ENCODE measurements at places on chromosomes 12 and 14. TPM values are rescaled to one million over a fixed set of nuclear protein-coding genes. Genes with fewer than 3 reads are reported as not detected.
A peak's percentile ranks its signal among the peaks of the same experiment; 100 is the strongest.

The EMP1 gene
- 1,972 TPM for total RNA-seq

DNA sequence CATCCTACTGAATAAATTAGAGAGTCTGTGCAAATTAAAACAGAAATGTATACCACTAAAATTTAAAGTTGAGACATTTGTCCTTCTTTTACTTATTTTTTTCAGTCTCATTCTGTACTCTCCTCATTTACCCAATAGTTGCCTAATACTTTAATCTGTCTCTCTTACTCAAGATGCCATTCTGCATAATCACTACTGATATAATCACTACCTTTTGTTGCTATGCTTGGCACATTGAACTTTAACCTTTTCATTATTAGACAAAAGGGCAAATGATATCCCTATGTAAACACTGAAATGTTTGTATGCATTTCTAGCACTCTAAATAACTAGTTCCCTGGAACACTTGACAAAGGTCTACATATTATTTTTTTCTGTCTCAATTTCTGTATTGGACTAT lies 1108.3 kb upstream of the FLRT2 start:
- ATAC-seq = peak; percentile 75

The CLMN gene
- 9.6 TPM for total RNA-seq

DNA sequence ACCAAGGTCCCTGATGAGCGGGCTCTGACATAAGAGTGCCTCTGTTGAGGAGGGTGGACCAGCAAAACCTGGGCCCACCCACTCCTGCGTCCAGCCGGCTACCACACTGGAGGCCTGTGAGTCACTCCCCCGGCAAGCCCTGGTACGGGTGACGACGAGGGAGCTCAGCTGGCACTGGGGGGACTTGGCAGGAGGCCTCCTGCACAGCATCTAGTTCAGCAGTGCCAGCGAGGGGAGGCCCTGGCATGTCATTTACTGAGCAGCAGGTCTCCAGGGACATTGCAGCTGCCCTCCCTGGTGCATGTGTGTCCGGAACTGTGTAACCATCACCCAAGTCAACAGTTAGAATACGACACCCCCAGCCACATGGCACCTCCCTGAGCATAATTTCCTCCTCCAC lies 24.4 kb downstream of the CD9 start:
- ATAC-seq = no peak

The MEG3 gene
- 7.4 TPM for total RNA-seq

DNA sequence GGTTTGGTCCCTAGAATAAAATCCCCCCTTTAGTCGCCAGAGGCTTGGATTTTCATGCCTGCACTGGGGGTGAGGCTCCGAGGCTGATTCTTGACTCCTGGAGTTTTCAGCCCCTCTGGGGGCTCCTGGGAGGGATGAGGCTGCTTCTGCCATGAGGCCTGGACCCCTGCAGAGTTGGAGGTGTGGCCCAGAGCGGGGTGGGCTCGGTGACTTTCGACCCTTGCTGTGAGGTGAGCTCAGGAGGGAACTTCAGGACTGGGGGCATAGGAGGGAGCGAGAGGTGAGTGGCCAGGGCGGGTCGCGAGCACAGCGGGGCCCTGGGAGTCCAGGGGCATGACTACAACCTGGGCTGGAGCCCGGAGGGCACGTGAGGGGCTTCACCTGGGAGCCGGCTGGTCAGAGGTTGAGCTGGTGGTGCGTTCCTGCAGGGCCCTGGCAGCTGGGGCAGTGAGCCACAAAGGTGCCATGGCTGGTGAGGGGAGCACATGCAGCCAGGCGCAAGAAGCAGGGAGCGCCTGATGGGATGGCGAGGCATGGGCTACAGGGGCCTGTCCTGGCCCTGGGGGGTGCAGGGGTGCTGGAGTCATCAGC lies 168.2 kb downstream of the KIF26A start:
- ATAC-seq = no peak

DNA sequence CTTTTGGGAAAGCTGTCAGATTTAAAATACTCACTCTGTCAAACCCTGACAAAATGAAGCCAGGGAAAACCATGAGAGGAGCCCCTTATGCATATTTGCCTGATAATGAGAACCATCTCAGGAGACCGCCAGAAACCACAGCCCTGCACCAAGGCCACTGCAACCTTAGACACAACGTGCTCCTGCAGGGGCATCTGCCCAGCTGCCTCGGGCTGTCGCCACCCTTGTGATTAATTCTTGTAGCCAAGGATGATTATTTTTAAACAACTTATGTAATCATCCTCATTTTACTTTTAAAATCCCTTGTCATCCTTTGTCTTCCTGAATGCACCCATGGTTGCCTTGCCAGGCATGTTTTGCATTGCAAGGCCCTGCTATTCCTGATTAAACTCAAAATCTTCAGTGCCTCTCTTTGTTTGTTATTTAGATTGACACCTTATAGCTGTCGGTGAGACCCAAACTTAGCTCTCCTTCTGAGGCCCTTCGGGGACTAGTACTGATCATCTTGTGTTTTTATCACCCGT lies 766.4 kb upstream of the TMEM132C start:
- ATAC-seq = no peak

DNA sequence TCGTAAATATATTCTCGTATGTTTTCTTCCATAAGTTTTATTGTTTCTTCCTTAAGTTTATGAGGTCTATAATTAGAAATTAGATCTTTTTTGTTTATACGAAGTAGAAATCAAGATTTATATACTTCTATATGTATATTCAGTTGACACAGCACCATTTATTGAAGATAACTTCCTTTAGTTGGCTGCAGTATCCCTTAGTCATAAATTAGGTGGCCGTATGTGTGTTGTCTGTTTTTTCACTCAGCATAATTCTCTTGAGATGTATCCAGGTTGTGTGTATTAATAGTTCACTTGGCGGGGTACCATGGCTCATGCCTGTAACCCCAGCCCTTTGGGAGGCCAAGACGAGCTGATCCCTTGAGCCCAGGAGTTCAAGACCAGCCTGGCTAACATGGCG lies 40.5 kb downstream of the CFAP54 start:
- no peak for ATAC-seq

The ARHGEF40 gene
- 2.3 TPM for total RNA-seq

The CD27 gene
- 0.40 TPM for total RNA-seq

The KRT3 gene
- 1.0 TPM for total RNA-seq

- ATAC-seq = peak; percentile 34
Observed at GRCh38 chr12:2268471-2269286, 215.9 kb downstream of the CACNA1C start.

DNA sequence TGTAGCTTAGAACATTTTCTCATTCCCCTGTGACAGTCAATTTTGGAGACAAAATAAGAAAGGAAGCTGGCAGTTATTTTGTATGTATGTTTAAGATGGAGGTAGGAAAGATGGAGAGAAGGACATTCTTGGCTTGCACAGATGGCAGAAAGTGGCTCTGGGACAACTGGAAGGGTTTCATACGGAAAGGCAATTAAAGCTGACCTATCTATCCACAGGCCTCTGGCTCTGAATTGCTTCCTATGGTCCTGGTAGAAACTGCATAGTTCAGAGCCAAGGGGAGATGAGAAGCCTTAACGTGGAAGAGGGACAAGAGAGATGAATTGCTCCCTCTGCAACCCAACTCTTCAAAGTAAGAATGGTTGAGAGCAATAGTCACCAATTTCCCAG lies 8.0 kb upstream of the NPFF start:
- no peak for ATAC-seq

The IKBIP gene
- total RNA-seq = 4.1 TPM

GRCh38 chr12:16300122-16300521 lies 22.6 kb upstream of the SLC15A5 start:
- ATAC-seq = no peak

GRCh38 chr12:123250471-123251383 lies 17.5 kb downstream of the MTRFR start:
- ATAC-seq = peak; percentile 80

DNA sequence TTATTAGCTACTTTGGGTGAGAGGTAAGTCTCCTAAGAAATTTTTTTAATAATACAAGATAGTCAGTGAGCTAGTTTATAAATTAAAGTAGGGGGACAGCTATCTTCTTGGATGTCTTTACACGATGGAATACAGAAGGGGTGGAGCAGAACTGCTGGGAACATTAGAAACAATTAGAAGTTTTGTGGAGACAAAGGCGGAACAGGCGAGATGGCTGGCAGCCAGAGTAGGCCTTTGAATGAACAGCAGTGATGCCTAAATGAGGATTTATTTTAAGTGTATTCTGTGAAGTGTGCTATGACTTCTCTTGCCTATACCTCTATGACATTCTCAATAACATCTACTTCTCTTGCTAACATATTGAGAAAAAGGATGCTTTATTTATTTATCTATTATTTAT lies 1345.3 kb upstream of the SEL1L start:
- ATAC-seq = no peak

DNA sequence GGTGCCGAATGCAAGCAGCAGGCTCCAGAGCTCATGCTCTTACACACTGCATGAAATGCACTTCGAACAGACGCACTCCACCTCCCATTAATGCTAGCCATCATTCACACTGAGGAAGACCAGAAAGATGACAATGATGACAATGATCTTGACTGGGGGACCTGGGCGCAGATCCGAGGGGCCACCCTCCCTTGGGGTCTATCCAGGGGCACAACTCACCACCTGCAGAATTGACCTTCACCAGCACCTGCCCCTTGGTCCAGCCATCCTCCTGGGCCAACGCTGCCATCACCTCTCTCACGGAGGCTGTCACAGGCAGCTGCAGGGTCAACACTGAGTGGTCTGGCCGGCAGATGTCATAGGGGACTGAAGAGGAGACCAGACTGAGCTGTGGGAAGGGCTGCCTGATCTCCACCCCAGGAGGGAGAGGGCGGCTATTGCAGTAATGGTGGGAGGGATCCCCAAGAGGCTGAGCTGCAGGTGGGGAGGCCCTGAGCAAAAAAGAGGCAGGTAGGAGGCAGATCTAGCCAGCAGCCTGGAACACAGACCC lies 15.3 kb downstream of the RAPGEF3 start:
- no peak for ATAC-seq

The HPD gene
- 0.28 TPM for total RNA-seq

GRCh38 chr14:105588236-105588860 lies 62.0 kb downstream of the TMEM121 start:
- ATAC-seq = peak; percentile 9

The TAS2R43 gene
- 0.84 TPM for total RNA-seq

GRCh38 chr12:116370004-116370404 lies 92.5 kb upstream of the MED13L start:
- ATAC-seq = no peak

DNA sequence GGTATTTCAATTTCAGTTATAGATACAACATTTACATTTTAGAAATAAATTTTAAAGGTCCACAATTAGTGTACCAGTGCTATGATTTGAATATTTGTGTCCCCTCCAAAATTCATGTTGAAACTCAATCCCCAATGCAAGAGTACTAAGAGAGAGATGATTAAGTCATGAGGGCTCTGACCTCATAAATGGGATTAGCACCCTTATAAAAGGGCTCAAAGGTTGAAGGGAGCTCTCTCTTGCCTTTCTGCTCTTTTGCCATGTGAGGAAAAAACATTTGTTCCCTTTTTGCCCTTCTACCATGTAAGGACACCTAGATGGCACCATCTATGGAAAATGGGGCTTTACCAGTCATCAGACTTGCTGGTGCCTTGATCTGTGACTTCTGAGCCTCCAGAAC lies 25.8 kb upstream of the CNOT2 start:
- ATAC-seq = no peak

The TAS2R8 gene
- not detected for total RNA-seq

GRCh38 chr12:130427381-130427887 lies 89.7 kb downstream of the PIWIL1 start:
- ATAC-seq = no peak

- ATAC-seq = peak; percentile 36
Observed at GRCh38 chr12:8493084-8493483, 20.2 kb upstream of the CLEC4D start.

GRCh38 chr12:99138393-99138792 lies 493.3 kb downstream of the APAF1 start:
- ATAC-seq = no peak

DNA sequence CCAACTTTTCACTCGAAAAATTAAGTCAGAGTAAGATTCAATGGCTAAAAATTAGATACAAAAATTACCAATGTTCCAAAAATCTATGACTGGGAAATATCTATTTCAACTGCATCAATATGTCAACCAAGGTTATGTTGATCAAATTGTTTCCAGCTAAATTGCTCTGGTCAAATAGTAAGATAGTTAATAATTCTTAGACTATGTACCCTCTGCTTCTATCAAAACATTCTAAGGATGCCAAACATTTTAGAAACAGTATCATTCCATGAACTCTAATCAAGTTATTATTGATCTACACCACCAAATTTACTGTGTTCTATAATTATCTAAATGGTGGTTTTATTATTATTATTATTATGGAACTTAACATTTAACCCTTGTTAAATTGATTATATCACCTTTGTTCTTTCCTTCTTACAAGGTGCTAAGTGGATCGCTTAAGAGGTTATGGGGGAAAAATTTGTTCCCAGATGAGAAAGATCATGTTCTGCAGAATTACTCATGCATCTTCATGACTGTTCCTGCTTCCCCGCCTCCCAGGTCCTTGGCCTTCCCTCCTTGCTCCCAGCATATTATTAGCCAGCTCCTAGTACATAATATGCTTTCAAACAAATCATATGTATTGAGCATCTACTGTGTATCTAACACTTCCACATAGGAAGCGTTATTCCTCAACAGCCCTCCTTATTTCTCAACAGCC lies 240.5 kb upstream of the KRR1 start:
- no peak for ATAC-seq

GRCh38 chr14:67510121-67510520 lies 21.6 kb upstream of the TMEM229B start:
- ATAC-seq = no peak

DNA sequence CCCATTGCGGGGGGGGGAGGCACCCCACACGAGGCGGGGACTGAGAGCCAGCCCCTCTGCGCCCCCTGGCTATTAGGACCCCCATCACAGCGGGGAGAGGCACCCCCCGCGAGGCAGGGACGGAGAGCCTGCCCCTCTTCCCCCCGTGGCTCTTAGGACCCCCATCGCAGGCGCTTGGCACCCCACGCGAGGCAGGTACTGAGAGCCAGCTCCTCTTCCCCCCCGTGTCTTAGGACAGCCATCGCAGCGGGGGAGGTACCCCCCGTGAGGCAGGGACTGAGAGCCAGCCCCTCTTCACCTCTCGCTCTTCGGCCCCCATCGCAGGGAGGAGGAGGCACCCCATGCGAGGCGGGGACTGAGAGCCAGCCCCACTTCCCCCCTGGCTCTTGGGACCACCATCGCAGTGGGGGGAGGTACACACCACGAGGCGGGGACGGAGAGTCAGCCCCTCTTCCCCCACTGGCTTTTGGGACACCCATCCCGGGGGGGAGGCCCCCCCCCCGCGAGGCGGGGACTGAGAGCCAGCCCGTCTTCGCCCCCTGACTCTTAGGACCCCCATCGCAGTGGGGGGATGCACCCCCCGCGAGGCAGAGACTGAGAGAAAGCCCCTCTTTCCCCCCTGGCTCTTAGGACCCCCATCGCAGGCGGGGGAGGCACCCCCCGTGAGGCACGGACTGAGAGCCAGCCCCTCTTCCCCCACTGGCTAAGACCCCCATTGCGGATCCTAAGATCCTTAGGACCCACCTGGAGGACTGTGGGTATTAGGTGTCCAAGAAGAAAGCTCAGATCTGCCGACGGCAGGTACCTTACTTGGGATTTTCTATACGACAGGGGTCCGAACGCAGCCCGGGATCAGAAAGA lies 198.6 kb upstream of the PZP start:
- no peak for ATAC-seq
